Fibroblast of skin of abdomen (primary cell): ENCODE measurements at places on chromosomes 2 and 18.

- no peak for DNase-seq
These were observed 185.0 kb upstream of the HS6ST1 start for GRCh38 chr2:128503399-128504245.

DNA sequence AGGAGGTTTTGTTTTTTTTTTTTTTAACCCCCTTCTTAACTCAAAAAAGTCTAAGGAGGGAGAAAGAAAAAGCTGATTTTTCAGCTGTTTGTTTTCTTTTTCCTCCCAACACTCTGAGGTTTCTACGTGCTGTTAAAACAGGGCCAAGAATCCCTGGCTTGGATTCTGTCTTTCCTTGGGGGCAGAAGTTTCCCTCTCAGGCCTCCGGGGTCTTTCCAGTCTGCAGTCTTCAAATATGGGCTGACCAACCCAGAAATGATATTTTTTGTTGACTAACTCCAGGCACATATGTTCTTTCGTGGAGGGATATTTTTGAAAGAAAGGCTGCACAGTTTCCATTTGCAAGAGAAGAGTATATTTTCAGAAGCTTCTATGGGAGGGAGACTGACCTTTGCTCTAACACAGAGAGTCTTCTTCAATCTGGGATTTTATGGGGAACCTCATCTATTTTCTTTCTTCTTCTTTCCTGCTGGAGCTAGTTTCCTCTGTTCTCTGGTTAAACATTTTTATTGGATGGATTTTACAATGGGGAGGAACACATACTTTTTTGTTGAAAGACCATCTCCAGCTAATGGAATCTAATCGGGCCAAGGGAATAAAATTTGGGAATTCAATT lies 93.3 kb upstream of the SPRED2 start:
- no peak for DNase-seq

DNA sequence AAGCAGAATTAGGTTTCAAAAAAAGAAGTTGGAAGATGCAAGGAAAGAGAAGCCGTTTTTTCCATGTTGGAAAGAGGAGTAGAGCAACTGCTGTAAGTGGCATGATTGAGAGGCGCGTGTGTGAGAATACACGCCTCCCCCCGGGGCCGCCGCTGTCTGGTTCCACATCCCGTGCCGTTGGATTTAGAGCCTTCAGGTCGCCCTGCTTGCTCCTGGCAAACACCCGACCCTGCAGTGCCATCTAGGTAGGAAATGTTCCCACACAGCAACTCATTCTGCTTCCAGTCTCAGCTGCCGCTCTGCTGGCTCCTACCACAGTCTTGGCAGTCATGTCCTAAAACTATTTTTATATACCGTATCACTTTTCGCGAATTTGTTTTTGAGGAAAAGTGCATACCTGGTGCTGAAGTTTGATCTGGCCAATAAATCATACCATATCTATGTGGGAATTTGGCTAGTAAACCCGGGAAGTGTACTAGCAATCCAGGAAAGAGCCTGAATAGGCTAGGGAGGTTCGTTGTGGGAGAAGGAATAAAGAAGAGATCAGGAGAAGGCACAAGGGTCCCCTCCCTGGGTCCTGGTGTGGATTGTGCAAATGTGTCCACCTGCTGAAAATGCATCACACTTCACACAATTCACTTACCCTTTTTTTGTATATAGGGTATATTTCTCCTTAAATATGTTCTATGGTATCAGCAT lies 372.7 kb downstream of the FBXO15 start:
- DNase-seq: no peak

DNA sequence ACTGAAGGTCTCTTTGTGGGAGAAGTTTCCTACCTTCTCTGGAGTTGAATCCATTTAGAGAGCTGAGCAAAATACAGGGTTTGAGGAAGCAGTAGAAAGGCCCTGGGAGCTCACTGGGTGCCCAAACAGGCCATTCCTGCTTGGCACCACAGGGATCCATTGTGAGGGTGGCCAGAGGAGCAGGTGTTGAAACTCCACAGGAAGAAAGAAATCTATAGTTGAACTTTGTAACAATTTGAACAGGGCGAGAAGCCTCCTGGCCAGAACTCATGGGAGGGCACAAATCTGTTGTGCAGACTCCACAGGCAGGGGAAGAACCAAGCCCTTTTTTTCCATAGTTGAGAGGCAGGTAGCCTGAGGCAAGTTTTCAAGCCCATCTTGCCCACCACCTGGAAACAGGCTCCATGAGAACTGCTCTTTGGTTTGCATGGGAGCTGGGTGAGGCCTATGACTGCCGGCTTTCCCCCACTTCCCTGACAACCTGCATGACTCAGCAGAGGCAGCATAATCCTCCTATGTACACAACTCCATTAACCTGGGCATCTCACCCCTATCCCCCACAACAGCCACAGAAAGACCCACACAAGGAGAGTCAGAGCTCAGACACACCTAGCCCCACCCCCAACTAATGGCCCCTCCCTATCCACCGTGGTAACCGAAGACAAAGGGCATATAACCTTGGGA lies 1053.0 kb downstream of the TSN start:
- DNase-seq: no peak
